ENCODE measurements at places on chromosomes 6 and 20.

DNA sequence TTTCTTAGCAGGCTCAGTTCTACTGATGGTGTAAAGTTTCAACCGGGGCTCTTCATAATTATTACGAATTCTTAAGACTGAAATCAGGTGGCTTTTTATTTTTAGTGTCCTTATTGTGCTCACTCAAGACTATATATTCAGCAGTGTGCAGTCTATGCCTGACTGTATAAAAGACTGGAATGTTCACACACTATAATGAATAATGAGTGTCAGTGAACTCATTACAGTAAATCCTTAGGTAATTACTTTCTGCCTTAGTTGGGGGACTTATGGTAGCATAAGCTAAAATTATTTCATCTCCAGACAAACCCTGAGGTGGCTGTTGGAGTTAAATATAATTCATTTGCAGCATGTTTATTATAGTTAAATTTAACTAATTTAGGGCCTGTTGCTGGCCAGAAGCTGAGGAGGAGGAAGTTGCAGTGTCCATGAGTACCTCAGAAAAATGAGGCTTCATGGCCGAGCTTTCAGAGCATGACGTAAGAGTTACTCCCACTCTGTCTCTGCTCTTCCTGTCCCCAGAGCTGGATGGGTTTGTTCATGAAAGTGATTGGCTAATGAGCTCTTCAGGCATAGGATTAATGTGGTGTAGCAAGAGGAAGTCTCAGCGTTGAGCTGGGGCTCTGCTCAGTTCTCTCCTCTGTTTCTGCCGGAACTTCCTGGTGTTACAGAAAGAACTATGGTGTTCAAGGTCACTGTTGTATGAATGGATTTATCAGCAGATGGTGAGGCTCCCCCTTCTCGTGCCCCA lies 335.7 kb downstream of the NRN1 start:
- DNase-seq, result no peak

GRCh38 chr20:47266847-47267515 lies 89.5 kb downstream of the ZMYND8 start:
- DNase-seq, result no peak

DNA sequence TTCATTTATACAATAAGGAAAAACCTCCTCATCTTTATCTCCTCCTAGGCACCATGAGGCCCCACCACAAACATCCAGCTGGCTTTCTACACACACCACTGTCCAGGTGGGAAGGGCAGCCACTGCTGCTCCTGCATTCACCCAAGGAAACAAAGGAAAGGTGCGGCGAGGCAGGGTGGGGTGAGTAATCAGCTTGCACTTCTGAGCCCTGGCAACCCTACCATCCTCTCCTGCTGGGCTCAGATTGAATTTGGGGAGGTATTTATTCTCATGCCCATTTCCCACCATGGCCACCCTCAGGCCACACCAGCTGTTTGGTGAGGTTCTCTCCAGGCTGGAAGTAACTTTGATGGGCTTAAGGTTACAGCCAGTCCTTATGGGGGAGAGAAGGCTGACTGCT lies 31.2 kb upstream of the SPDEF start:
- no peak for DNase-seq

DNA sequence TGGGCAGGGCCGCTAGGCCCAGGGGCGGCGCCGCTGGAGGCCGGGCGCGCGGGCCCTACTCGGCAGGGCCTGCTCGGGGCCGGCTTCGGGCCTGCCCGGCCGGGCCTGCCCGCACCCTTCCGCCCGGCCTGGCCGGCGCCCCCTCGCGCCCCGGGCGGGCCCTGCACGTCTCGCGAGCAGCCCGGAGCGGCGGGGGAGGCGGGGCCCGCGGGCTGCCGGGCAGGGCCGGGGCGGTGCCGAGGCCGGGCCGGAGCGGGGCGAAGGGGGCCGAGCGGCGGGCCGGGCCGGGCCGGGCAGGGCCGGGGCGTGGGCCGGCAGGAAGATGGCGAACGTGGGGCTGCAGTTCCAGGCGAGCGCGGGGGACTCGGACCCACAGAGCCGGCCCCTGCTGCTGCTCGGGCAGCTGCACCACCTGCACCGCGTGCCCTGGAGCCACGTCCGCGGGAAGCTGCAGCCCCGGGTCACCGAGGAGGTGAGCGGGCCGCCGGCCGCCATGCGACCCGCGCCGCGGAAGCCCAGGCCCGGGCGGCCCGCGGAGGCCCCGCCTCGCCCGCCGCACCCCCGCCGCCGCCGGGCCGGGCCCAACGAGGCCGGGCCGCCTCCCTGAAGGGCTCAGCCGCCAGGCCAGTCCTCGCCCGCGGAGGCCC lies at the start of gene NPEPL1:
NPEPL1 (plus strand) TSS at position 222 of the 647 bp plus-strand sequence; CDS start at position 323, 101 bp downstream.
- peak; percentile 98 for DNase-seq

GRCh38 chr6:107246972-107247615 lies 131.8 kb upstream of the BEND3 start:
- DNase-seq, result no peak

DNA sequence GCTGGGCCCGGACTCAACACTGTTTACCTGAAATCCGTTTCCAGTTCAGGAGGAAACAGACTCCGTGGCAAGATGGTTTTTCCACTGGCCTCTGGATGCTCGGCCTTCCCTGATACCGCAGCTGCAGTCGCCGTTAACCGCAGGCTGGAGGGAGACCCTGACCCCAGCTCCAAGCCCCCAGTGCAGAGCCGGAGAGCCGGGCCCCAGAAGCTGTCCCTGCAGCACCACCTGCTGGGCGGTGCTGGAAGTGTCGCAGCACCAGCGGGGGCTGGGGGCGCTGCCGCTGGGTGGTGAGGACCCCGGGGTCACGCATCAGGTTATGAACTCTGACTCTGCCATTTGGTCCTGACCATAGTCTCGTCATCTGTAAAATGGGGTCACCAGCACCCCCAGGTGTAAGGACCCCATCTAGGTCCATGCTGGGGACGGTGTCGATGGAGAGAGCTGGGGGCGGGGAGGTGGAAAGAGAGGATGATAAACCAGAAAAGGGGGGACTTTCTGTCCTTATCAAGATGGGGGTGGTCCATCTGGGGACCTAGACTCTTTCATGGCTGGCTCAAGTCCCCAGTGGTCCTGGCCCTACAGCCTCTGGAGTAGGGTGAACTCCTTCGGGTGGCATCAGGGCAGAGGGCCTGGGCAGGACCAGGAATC lies 20.8 kb upstream of the CHRNA4 start:
- DNase-seq, result peak; percentile 80

- no peak for DNase-seq
Measured at GRCh38 chr6:111033628-111034289, 51.9 kb downstream of the RPF2 start.

DNA sequence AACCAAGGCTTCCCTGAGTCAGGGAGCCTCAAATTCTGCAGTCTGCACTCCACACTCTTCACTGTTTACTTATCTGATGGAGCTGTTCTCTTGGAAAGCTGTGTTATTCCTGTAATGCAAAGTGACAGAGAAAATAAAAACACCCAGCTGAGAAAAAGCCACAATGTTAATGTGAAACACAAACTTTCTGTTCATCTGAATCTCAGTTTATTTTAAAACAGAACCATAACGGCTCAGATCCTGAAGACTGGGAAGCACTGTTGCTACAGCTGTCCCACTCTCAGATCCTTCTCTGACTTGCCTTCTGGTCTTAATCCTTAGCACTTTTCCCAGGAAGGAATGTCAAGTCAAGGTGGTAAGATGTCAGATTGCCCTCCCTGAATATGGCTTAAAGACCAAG lies 736.6 kb downstream of the DHX35 start:
- no peak for DNase-seq

DNA sequence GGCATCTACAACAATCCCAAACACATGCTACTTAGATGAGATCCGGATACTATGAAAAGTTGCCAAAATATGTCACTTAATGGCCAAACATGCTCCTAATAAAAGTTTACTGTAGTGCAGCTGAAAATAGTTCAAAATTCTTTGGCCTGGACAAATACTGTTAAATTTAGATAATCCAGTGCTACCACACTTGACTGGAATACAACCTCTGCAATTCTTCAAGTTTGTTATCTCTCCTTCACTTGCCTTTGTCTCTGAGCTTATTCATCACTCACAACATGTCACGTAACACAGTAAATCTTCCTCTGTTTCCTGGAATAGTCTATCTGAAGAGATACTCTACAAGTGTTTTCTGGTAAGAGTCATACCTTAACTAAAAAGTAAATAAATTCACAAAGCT lies 10.5 kb upstream of the PLN start:
- no peak for DNase-seq

DNA sequence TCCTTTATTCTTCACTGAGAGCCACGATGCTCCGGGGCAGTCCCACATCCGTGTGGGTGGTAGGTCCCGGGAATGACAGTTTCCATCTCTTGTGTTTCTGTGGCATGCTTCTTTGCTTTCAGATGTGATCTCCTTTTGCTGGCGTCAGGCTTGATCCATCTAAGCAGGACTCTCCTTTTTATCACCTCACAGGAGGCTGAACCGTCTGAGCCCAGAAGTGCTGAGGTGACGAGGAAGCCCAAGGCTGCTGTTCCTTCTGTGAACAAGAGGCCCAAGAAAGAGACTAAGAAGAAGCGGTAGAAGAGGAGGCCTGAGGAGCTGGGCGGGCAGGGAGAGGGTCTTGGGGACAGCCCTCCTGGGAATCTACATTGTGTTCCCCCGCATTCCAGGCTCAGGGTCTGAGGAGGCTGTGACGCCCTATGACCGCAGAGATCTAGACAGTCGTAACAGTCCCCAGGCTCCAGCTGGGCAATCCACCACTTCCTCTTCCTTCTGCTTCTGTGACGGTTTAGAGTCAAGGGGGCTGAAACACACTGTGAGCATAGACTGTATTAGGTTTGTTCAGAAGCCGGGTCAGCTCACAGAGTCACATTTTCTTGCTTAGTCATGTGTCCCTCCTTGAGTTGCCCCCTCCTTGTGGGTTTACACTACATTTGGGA lies 26.8 kb downstream of the MANBAL start:
- DNase-seq, result peak; percentile 63

- no peak for DNase-seq
Measured at GRCh38 chr6:53664623-53665022, 933 bp downstream of the KLHL31 start.

GRCh38 chr6:169707772-169708171 lies 5.8 kb downstream of the C6orf120 start:
- DNase-seq, result no peak

DNA sequence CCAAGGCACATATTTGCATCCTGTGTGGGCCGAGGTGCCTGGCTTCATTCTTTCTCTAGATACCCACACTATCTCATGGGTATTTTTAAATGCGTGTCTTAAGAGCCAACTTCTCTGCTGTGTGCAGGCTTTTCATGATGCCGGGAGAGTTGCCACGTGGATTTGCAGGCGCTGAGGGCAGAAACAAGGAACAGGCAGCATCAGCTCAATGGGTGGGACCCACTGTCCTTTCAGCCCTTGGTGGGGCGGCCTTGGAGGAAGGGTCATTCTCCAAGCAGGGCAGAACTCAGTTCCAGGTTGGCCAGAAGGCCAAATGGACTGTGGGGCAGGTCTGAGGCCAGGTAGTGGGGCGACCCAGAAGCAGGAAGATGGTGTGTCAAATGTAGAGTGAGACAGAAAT lies 84.7 kb downstream of the PHACTR3 start:
- DNase-seq, result no peak

GRCh38 chr6:170489836-170490235 lies 63.3 kb downstream of the PSMB1 start:
- DNase-seq, result no peak

DNA sequence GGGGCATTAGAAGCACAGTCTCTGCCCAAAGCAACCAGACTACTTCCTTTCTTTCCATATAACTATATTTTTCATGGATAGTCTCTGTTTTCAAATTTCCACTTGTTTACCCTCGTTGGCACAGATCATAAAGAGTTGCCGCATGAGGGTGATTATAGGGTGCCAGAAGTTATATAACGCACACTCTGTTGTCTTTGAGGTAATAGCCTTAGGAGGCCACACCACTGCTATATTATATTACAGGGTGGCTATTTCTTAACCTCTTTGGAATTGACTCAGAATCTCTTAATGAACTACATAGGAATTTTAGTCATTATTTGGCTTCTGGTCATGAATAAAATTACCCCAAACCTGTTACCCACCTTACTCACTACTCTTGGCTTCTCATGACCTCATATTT lies 43.7 kb downstream of the KCNQ5 start:
- no peak for DNase-seq

- DNase-seq, result no peak
Measured at GRCh38 chr6:85065831-85066230, 301.4 kb upstream of the TBX18 start.

GRCh38 chr6:2909718-2910117 lies 6.6 kb upstream of the SERPINB9 start:
- DNase-seq, result no peak

DNA sequence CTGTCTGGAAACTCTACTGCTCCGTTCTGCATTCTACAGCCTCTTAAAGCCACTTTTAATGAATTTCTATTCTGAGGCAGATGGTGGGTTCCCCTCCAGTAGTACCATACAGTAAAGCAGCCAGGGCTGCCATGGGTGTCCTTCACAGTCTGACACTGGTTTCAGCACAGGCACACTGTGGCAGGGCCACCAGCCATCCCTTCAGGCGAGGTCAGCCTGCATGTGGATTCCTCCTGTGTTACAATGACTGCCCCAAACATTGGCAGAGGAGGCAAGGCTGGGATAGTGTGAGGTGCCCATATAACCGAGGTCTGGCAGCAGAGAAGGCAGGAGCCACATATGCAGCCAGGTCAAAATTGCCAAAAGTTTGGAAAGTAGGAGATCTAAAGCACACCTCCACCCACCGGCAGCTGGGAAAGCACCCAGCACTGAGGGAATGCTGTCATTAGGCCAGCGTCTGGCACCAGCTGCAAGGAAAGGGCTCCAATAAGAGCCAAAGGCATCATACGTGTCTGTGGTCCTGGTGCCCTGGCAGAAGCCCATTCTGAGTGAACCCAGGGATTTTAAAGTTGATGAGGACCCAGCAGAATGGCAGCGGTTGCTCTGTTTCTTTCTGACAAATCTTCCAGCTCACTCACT lies 24.0 kb downstream of the STK35 start:
- no peak for DNase-seq

- DNase-seq, result peak; percentile 53
Measured at GRCh38 chr20:32017711-32018251, 7.5 kb downstream of the CCM2L start.

- no peak for DNase-seq
Measured at GRCh38 chr6:45786355-45786781, 229.3 kb downstream of the CLIC5 start.

GRCh38 chr6:53717566-53717965 lies 52.0 kb upstream of the KLHL31 start:
- DNase-seq, result no peak

DNA sequence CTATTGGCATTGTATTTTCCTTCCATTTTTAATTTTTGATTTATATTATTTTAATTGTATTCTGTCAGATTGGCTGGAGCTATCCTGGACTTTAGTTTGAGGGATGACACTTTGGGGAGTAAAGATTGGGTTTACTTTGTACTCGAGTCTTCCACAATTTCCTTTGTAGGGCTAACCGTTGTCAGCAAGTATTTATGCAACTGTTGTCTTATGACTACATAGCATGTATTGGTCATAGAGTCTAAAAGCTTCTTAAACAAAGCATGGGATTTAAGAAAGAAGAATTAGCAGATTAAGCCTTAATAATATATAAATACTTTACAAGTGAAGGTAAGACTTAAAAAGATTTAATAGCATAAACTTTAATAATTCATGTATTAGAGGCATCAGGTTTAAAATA lies 19.6 kb downstream of the FARS2 start:
- no peak for DNase-seq

- DNase-seq, result no peak
Measured at GRCh38 chr20:10438217-10438616, 3.1 kb downstream of the SLX4IP start.

Measured in GM12891 (cell line).